PC-3 (cell line): ENCODE measurements at places on chromosomes 2 and 18. TPM values are rescaled to one million over a fixed set of nuclear protein-coding genes. Genes with fewer than 3 reads are reported as not detected.

CFAP53 gene
- total RNA-seq, result not detected in 2 replicates

- no peak for DNase-seq
- no peak overlapping the region for H3K4me3 ChIP-seq
- no peak overlapping the region for H3K27ac ChIP-seq
- peaks cover 7% of the 10 kb centered on the region; the same call in 1 of the 2 replicates for H3K4me1 ChIP-seq
- H3K27me3 ChIP-seq, result no peaks in the 10 kb centered on the region
- no peaks in the 10 kb centered on the region for H3K36me3 ChIP-seq
These were observed 45.3 kb upstream of the UGP2 start for GRCh38 chr2:63796366-63796765.

- no peak overlapping the region for H3K27ac ChIP-seq
- H3K27me3 ChIP-seq, result no peaks in the 10 kb centered on the region
- no peaks in the 10 kb centered on the region for H3K36me3 ChIP-seq
- H3K4me3 ChIP-seq, result no peak overlapping the region
These were observed 89.9 kb downstream of the ACSL3 start for GRCh38 chr2:222950638-222951285.

DNA sequence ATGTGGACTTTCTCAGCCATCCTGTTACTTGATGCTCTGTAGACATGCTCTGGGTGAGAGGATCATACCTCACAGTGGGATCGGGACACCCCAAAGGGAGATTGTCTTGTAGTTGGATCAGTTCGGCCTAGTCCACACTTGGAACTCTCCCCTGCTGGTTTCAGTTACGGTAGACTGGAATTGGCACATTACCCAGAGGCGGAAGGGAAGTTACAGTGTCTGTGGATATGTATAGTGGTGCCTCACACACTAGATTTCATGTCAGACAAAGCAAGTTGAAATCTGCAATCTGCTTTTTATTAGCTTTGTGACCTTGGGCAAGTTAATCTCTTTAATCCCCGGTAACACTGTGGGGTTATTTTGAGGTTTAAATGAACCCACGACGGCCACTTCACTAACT is 16.2 kb upstream of the CTAGE1 start:
- no peak for DNase-seq
- H3K4me3 ChIP-seq, result no peak overlapping the region
- peaks cover 32% of the 10 kb centered on the region for H3K4me1 ChIP-seq
- no peaks in the 10 kb centered on the region for H3K27me3 ChIP-seq
